ENCODE measurements at places on chromosomes 7 and 10.

GRCh38 chr10:75645704-75646103 lies 214.3 kb downstream of the LRMDA start:
- no peak for ATAC-seq

DNA sequence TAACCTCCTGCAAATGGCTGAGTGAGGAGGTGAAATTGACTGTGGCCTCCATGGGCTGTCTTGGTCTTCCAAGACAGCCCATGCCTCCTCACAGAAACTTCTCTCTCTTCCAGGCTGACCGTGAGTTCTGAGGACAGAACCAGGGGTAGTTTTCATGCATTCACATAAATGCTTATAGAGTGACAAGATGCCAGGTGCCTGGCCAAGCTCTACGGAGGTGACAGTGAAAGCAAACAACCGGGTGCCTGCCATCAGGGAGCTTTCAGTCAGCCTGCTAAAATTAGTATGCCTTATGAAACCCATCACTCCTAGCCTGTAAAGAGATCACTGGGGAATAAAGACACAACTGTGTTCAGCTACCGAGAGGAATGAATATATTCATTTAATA lies 919 bp upstream of the RHOBTB1 start:
- no peak for ATAC-seq

DNA sequence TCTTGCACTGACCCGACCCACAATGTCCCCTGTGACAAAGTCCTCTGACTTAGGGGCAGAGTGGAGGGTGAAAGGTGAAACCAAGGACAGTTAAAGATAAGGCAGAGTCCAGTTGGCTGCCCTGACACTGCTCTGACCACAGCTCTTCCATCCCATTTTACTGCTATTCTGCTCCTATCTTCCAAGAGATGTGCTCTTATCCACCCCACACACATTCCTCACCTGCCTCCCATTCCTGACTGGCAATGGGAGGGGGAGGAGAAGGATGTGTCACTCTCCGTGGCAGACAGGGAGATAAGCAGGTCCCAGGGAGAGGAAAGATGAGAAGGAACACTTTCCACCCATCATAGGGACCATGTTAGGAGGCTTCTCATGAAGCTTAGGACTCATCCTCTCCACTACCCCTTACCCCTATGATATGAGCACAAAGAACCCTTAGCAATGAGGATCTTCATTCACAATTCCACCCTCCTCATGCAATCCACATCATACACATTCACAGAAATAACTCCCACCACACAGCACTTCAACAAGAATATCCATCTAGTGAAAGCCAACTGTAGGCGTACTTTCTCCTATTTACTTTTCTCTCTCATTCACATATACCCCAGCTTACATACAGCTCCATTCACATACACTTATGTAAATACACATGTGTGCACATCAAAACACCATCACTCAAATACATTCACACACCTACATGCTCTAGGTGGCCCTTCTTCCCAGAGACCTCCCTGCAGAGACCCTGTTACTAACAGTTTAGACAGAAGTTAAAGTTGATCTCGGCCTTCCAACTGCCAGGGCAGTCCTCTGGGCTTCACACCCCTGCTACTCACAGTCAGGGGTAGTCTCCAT lies 6.6 kb downstream of the SYNPO2L start:
- ATAC-seq = no peak

DNA sequence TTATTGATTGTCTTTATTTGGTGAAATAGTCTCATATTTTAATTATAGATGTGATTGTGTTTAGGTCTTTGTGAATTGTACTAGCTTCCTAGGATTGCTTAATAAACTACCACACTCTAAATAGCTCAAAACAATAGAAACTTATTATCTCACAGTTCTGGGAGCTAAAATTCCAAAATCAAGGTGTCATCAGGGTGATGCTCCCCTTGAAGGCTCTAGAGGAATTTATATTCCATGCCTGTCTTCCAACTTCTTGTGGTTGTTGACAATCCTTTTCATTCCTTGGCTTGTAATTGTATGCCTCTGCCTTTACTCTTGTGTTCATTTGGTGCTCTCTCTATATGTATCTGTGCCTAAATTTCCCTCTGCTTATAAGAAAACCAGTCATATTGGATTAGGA lies 155.3 kb upstream of the AKR1E2 start:
- ATAC-seq = no peak

DNA sequence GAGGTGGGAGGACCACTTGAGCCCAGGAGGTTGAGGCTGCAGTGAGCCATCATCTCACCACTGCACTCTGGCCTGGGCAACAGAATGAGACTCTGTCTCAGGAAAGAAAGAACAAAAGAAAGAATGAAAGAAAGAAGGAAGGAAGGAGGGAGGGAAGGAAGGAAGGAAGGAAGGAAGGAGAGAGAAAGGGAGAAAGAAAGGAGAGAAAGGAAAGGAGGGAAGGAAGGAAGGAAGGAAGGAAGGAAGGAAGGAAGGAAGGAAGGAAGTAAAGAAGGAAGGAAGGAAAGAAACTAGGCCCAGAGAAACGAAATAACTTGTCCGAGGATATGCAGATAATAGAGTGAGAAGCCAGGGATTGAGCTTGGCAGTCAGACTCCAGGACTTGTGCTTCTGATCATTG lies 102.1 kb downstream of the SKIDA1 start:
- ATAC-seq = no peak

GRCh38 chr10:102195296-102195870 lies 30.7 kb upstream of the ELOVL3 start:
- no peak for ATAC-seq

- ATAC-seq = no peak
Measured at GRCh38 chr10:88196291-88196690, 332.9 kb downstream of the PTEN start.

GRCh38 chr7:133854739-133855138 lies 272.4 kb upstream of the LRGUK start:
- no peak for ATAC-seq

DNA sequence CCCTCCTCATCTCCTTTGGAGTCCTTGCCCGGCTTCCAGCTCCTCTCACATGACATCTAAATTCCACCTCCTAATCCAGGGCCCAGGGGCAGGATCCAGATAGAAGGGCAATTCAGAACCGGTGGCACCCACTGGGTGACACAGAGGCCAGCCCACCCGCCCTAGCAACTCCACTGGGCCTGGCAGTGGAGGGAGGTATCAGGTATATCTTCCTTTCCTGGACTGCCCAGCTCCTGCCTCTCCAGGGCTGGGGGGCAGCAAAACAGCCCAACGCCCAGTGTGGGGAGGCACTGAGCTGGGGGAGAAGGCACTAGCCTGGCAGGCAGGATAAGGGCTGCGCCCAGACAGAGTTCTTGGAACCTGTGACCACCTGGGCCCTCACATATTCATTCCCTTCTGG lies 10.4 kb upstream of the TRIM8 start:
- ATAC-seq = no peak

DNA sequence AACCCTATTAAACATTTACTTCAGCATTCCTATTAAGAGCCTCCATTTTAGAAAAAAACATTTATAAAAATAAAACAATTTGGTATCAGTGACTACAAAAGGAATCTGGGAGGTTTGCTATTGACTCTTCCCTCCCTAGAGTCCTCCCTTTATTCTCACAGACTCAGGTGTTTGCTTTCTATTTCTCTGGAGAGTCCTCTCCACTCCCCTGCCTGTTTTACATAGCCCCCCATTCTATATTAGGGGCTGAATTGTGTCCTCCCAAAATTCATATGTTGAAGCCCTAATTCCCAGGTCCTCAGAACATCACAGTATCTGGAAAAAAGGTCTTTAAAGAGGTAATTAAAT lies 69.8 kb downstream of the COA1 start:
- ATAC-seq = no peak

DNA sequence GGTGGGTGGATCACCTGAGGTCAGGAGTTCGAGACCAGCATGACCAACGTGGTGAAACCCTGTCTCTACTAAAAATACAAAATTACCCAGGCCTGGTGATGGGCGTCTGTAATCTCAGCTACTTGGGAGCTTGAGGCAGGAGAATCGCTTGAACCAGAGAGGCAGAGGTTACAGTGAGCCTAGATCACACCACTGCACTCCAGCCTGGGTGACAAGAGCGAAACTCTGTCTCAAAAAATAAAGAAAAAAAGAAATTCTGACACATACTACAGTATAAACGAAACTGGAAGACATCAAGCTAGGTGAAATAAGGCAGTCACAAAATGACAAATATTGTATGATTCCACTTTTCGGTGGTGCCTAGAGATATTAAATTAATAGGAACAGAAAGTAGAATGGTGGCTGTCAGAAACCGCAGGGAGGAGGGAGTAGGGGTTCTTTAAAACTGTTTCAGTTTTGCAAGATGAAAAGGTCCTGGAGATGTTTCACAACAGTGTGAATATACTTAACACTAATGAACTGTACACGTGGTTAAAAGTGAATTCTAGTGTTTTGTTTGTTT lies 23.2 kb downstream of the PILRA start:
- no peak for ATAC-seq

GRCh38 chr7:94595717-94596116 lies 60.2 kb downstream of the SGCE start:
- no peak for ATAC-seq

GRCh38 chr10:3897156-3897555 lies 112.1 kb upstream of the KLF6 start:
- ATAC-seq = no peak

DNA sequence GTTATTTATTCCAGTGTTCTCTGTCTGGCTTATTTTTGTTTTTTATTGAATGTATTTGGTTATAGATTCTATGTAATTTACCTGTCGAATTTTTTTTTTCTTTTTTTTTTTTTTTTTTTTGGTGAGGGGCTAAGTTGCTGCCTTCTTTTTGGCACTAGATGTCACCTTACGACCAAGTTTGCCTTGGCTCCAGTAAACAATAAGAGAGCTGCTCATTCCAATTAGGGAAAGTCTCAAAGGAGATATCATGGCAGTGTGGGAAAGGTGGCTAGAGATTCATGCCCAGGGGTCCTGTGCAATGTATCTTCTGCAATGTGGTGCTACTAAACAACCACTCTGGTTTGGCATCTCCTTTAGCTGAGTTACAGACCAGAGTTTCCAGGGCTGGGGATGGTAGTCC lies 84.0 kb downstream of the PTPN20 start:
- ATAC-seq = no peak

DNA sequence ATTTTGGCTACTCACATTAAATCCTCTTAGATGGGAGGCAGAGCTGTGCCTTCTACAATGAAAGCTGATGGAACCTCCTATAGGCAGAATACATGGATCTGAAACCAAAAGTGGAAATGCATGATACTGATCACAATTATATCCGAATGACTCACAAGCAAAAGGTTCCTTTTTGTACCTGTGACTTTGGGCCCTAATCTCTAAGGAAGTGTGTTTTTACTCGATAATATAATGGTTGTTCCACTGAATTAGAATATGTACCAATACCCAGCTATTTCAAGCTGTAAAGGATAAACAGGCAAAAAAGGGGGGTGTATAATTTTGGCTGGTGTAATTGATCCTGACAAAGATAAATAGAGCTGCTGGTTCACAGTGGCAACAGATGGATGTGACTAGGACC lies 17.6 kb upstream of the LAMB1 start:
- ATAC-seq = no peak

DNA sequence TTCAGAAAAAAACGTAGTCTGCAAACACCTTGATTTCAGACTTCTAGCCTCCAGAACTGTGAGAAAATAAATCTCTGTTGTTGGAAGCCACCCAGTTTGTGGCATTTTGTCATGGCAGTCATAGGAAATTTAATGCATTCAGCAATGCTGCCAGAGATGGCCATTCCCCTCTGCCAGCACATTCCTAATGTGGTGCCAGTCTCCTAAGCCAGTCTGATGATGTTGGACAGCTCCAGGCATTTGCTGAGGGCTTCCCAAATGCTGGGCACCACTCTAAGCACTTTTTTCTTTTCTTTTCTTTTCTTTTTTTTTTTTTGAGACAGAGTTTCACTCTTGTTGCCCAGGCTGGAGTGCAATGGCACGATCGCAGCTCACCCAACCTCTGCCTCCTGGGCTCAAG lies 666.7 kb upstream of the C7orf33 start:
- ATAC-seq = no peak

- no peak for ATAC-seq
Measured at GRCh38 chr10:98242823-98243222, 25.2 kb downstream of the LOXL4 start.

GRCh38 chr10:92530891-92531535 lies 42.9 kb downstream of the IDE start:
- no peak for ATAC-seq

GRCh38 chr7:98728555-98728954 lies 111.5 kb downstream of the NPTX2 start:
- no peak for ATAC-seq

- no peak for ATAC-seq
Measured at GRCh38 chr10:60414877-60415585, 25.4 kb upstream of the ANK3 start.

DNA sequence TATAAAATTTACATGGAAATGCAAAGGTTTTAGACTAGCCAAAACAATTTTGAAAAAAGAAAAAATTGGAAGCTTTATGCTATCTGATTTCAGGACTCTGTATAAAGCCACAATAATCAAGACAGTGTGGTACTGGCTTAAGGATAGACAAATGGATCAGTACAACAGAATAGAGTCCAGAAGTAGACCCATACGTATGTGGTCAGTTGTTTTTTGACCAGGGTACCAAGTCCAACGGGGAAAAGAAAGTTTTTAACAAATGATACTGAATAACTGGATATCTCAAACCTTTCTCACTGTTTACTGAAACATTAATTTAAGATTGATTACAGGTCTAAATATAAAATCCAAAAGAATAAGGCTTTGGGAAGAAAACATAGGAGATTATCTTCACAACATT lies 79.7 kb downstream of the PODXL start:
- ATAC-seq = no peak

DNA sequence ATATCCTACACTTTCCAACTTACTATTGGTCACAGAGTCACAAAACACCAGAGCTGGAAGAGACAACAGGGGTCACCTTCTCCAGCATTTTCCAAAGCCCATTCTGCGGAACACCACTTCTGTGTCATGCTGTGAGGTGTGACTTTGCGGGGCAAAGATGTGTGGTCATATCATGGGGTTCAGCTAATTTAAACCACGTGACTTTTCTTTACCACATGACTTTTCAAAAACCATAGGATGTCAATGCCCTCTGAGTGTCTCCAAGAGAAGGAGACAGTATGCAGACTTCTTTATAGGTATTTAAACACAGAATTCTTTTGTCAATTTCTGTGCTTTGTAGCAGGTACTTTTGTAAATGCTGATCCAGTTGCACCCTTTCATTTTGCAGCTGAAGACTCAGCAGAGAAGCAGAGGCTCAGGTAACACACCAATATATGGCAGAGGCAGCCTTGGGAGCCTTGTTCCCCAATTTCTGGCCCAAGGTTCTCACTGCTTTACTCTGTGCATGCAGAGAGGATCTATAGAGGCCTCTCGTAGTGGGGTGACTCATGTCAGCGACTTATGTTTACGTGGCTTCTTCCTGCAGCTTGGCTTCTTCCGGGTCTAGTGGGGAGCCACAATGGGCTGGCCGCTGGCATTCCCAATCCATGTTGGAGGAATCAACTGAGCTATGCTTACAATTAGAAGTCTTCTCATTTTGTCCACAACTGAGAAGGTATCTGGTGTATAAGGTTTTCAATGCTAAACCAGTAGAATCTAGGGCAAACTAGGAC lies 104.0 kb upstream of the RHOBTB1 start:
- no peak for ATAC-seq
